ENCODE measurements at places on chromosomes 2 and 18.

DNA sequence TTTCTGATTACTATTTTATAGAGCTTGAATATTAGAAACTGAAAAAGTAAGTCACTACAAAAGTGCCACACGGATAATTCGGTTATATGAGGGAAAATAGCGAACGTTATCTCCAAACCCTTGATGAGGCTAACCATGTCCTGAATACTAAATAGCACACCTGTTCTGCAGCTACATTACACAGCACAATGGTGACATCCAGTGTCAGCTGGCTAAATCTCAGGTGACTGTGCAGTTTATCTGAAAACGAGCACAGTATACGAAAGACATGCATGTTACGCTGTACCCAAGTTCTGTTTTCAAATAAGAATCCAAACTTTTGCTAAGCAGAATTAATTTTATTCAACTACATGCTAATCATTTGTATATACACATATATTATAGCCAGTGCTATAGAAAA lies 9.0 kb downstream of the CCDC68 start:
- no peak for DNase-seq

DNA sequence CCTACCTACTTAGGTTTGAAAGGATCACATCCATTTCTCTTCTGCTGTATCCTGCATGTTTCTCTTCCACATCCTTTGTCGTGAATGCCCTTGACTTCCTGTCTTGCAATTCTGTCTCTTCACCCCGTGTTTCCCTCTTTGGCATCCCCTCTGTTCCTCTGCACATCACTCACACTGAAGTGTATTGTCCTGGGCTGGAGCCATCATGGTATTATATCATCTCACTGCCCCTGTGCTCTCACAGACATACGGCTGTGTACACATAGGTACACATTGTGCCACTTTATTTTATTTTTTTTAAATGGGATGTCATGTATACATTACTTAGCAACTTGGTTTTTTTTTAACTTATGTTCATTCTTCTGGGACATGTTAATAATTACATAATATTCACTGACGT lies 291.6 kb downstream of the ALPK2 start:
- no peak for DNase-seq

- DNase-seq = no peak
Measured at GRCh38 chr2:74857725-74858124, 23.8 kb downstream of the HK2 start.

DNA sequence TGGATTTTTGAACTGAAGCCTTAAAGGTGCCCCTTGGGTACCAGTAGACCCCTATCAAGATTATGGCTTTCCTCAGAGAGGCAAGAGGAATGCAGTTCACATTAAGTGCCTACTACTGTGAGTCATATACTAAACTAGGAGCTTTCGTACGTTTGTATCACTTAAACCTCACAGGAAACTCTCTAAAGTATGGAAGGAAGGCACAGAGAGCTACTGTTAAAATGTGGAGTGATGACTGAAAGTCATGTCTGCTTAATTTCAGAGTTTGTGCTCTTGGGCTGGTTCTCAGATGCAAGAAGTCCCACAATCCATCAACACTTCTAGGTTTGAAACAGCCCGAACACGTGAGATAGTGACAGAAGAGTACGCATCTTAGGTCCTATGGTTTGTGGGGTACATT lies 4.7 kb downstream of the PLCL1 start:
- DNase-seq = no peak

- no peak for DNase-seq
Measured at GRCh38 chr2:236165842-236166795, 2.1 kb downstream of the GBX2 start.

DNA sequence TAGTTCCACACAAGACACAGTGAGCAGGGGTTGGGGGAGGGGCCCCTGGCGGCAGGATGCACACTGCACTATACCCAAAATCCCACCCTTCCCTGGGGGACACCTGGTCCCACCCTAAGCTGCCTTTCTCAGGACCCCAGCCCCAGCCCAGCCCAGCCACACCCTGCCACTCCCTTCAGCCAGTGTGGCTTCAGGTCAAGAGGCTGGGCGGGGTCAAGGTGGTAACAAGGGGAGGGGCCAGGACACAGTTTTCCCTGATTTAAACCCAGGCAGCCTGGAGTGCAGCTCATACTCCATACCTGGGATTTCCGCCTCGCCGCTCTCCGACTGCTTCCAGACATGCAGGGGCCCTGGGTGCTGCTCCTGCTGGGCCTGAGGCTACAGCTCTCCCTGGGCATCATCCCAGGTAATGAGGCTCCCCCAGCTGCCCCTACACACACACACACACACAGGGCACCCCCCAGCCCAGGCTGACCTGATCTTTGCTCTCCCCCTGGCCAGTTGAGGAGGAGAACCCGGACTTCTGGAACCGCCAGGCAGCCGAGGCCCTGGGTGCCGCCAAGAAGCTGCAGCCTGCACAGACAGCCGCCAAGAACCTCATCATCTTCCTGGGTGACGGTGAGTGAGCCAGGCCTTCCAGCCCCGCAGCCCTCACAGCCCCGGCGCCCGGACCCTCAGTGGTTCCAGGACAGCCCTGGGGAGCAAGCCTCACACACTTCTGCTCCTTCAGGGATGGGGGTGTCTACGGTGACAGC lies at the start of gene ALPG:
ALPG (plus strand) TSS at position 289 of the 755 bp plus-strand sequence; CDS start at position 340, 51 bp downstream.
- no peak for DNase-seq

DNA sequence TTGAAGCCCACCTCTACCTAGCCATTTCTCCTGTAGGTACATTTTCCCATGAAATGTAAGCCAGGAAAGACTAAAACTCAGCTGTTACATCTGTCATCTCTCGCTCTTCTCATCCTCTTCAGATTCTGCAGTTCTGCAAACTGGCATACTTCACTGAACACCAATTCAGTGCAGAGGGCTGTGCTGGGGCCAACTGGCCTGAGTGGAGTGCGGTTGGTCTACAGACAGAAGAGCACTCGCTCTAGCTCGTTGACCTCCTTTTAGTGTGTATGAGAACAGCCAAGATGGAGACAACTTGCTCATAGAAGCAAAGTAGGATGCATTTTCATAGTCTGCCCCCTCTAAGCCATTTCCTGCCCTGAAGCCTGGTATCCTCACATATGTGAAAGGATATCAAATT lies 862.6 kb downstream of the BCL11A start:
- DNase-seq = no peak

- no peak for DNase-seq
Measured at GRCh38 chr2:170165129-170165528, 12.8 kb upstream of the MYO3B start.

DNA sequence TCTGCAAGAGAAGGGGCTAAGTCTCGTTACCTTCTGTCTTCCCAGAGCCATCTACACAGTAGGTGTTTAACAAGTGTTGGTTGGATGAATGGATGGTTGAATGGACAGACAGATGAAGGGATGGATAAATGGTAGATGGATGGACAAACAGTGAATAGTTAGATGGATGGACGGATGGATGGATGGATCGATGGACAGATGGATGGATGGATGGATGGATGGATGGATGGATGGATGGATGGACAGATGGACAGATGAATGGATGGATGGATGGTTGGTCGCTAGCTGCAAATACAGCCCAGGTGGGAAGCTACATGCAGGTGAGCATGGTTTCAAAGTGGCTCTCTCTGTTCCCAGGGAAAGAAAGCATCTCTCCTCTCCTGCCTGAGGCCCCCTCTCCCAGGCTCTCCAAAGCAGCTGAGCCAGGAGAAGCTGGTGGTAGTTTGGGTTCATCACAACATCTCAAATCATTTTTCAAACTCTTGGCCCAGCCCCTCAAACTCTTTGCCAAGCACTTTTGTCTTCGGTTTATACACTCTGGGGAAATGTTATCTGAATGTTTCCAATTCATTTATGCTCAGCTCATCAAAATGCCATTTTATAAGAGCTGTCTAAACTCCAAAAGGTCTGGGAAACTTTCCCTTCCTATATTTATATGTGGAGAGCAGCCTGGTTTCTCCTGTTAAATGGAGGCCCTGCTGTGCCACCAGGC lies 192.7 kb downstream of the ANAPC1 start:
- DNase-seq = no peak

DNA sequence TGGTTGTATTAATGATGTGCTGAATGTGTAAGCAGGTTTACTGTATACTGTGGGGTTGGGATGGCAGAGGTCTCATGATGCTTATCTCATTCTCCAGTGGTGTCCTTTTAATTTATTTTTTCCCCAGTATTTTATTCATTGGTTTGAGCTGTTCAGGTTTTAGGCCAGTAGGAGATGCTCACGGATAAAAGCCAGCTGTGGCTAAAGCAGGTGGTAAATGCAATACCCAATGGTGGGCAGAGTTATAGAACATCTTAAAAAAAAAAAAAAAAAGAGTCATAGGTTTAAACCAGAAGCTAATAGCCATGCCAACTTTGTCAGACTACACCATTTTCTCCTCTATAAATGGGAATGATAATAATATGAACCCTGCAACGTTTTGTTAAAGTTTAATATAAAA lies 57.8 kb upstream of the NEUROD1 start:
- no peak for DNase-seq
